ENCODE measurements at places on chromosomes 5 and 9. TPM values are rescaled to one million over a fixed set of nuclear protein-coding genes. Genes with fewer than 3 reads are reported as not detected.
A peak's percentile ranks its signal among the peaks of the same experiment; 100 is the strongest.

- DNase-seq: no peak
Measured at GRCh38 chr5:102231693-102232619, 64.1 kb downstream of the SLCO4C1 start.

- DNase-seq: no peak
Measured at GRCh38 chr5:17829456-17829855, 195.2 kb downstream of the TAF11L14 start.

Gene OGN
- total RNA-seq: not detected

Gene RPS23
- total RNA-seq: 1,872 TPM

DNA sequence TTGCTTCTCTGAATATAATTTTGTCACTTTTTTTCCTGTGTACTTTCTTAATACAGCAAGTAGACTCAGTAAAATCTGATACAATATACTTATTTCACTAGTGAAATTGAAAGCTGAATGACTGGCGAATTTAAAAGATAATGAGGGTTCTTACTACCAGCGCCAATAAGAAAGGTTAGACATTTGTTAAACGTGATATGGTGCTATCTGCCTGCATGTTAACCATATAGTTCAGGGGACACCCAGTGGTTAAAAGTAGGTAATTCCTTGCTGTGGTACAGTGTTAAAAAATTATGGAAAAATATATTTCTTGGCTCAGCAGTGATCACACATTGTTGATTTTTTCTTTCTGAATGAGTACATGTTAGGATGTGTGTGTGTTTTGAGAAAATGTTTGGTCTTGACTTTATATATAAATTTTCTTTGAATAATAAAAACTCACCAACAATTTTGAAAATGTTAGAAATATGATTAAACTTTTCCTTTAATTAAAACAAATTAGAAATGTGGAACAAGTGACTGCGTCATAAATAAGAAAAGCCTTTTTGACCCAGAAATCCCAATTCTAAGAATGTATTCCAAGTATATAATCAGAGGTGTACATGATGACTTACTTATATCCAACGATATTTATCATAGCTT, 25.8 kb downstream of the CAST start:
- peak; percentile 62 for DNase-seq

DNA sequence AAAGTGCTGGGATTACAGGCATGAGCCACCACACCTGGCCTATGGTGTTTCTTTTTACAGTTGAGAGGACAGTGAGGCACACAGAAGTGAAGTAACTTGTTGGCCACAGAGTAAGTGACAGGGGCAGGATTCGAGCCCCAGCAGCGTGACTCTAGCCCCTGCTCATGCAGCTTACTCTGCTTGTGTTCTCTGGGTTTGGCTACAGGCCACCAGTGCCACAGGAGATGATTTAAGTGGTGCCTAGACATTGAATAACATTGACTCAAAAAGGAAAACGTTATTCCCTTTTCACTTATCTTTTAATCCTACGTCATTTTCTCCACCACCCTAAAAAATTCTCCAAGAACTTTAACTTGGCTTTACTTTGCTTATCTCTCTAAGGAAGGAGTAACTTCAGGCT, 61.4 kb downstream of the SNX24 start:
- peak; percentile 18 for DNase-seq

DNA sequence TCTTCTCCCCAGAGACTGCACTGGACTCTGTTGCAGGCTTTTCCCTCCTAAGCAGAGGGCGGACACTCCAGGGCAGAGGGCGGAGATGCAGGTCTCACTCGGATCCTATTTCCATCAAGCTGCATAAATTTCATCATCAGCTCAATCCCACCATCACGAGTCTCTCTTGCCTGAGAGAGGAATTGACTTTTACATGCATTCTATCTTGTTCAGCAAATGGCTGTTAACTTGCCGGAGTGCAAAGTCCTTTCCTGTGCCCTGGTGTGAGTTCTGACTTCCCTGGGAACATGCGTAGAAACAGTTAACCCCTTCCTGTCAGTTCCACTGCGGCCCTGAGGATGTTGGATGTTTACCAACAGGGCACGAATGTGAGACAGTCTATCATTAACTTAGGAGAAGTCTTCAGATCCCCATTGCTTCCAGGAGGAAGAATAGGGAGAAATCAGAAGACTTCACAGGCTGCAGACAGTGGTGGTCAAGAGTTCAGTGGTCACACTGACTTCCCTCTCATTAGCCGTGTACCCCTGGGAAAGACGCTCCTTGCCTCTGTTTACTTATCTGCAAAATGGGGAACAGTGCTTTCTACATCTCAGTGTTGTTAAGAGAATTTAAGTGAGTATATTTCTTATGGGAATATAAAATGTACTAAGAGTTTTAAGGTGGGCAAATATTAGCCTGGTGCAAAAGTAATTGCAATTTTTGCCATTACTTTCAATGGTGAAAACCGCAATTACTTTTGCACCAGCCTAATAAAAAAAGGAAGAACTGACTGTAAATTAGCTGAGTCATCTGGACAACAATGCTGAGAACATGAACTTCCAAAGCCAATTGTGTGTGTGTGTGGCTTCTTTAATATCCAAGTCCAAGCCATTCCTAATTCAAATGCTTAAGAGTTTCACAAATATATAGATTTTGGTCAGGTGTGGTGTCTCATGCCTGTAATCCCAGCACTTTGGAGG, 248.0 kb downstream of the DRD1 start:
- no peak for DNase-seq

GRCh38 chr5:103166706-103167105, 46.6 kb downstream of the PPIP5K2 start:
- DNase-seq: no peak

DNA sequence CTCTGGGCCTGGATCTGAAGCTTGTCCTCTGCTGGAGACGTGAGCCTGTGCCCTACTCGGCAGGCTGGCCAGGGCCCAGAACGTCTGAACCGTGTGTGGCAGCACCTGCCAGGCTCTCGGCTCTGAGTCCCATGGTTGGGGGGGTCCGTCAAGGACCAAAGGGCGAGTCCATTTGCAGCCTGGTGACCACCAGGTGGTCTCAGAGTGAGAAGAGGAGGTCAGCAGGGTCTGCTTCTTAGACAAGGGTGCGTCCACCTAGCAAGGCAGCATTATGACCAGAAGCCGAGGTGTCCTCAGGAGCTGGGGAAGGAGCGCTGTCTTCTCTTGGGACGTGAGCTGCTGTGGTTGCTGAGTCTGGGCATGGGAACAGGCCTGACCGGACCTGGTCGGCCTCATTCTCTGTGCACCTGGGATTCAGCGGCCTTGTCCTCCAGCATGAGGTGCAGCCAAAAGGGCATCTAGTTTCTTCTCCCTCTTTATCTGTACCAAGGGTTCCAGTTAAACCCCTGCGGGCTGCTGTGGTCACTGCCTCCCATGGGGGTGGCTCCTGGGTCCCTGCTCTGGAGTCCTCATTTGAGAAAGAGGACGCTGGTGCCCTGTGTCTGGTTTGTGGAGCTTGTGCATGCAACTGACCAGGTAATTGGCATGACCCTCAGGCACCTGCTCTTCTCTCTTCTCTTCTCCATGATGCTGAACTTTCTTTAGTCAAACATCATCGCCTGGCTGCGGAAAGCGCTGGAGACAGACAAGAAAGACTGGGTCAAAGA, 14.4 kb downstream of the EXOC3 start:
- DNase-seq: no peak

DNA sequence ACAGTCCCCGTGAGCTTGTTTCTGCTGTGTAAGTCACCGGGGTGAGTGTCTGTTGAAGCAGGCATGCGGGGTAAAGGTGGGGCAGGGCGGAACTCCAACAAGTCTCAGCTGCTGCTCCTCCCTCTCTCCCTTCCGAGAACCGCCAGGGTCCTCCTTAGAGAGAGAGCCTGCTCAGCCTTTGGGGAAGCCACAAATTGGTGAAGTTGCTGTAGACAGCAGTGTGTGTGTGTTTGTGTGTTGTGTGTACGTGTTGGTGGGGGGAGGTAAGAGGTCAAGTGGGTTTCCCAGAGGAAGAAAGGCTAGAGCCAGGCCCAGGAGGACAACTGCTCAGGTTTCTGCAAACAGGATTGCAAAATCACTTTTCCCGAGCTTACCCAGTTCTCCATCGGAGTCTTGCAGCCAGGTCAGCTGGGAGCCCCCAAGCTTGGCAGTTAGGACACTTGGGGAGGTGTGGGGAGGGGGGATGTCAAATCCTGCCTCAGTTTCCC, 38.9 kb upstream of the DAB2IP start:
- DNase-seq: no peak

Gene OR13F1
- not detected for total RNA-seq

DNA sequence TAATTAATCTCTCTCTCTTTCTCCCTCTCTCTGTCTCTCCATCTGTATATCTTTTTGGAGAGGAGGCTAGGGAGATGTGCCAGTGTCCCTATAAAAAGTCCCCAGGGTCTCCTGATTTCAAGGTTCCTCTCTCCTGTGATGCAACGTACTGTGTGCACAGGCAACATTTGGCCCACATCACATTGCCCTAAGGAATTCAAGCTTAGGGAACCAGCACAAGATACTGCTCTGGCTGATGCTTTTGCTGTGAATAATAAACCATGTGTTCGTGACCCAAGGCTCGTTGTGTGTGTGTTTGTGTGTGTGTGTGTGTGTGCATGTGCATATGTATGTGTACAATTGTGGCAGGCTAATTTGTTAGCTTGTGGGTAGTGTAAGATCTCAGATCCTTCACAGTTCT, 9.7 kb downstream of the SPATA9 start:
- no peak for DNase-seq

DNA sequence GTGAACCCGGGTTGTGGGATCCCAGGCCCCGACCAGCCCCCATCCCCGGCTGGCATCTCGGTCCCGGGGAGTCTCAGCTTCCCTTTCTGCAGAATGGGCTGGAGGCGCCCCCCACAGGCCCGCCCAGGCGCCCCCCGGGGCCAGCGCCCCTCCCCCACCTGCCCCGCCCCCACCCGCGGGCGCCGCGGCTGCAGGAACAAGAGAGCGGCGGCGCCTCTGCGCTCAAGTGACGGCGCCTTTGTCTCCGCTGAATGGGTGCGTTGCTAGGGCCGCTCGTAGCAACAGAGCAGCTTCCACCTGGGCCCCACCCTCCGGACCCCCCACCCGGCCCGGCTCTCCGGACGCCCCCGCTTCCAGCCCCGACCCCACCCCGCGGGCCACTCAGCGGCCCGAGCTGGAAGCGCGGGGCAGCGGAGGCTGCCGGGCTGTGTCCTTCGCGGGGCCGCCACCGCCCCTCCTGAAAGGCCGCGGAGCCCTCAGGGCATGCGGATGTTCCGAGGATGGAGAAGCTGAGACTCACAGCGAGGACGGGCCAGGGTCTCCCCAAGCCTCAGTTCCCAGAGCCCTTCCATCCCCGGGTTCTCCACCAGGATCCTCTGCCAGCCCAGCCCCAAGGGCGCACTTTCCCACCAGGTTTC, 27.5 kb downstream of the ADGRD2 start:
- DNase-seq: no peak

Gene CACFD1
- 20.2 TPM for total RNA-seq

Gene CDH9
- not detected for total RNA-seq

DNA sequence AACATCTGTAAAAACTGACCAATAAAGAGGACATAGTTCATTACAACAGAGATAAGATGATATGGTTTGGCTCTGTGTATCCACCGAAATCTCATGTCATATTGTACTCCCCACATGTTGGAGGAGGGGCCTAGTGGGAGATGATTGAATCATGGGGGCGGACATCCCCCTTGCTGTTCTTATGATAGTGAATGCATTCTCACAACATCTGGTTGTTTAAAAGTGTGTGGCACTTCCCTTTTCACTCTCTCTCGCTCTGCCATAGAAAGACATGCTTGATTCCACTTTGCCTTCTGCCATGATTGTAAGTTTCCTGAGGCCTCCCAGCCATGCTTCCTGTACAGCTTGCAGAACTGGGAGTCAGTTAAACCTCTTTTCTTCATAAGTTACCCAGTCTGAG, 292.8 kb downstream of the SLF1 start:
- no peak for DNase-seq

- DNase-seq: peak; percentile 88
Measured at GRCh38 chr9:95127249-95128176, 190.0 kb downstream of the FANCC start.

Gene GABRP
- not detected for total RNA-seq

Gene LCN10
- total RNA-seq: not detected

- DNase-seq: peak; percentile 46
Measured at GRCh38 chr5:160979385-160979784, 127.4 kb upstream of the ATP10B start.

Gene FBXO4
- 15.9 TPM for total RNA-seq

- no peak for DNase-seq
Measured at GRCh38 chr9:33168941-33169544, 1.9 kb upstream of the B4GALT1 start.

- DNase-seq: peak; percentile 27
Measured at GRCh38 chr9:35112257-35113020, 3.2 kb downstream of the ATOSB start.

DNA sequence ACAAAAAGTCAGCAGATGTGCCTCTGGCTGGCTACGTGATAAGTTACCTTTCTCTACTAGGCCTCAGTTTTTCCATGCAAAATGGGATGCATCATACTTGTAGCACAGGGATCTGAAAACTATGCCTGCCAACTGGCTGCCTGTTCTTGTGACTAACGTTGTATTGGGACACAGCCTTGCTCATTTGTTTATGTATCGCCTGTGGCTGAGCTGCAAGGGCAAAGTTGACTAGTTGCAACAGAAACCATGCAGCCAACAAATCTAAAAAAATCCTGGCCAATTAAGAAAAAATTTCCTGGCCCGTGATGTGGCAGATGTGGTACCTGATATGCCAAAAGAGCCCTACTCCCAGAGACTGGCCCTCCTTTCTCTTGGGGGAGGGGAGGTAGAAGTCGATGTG, 131.3 kb downstream of the SEC61B start:
- DNase-seq: no peak

Gene HSPA5
- total RNA-seq: 142 TPM

Gene NIPAL4
- total RNA-seq: not detected

GRCh38 chr9:137286975-137287383, 9.5 kb downstream of the TOR4A start:
- peak; percentile 58 for DNase-seq

GRCh38 chr5:120640778-120641177, 176.7 kb downstream of the PRR16 start:
- no peak for DNase-seq

- DNase-seq: no peak
Measured at GRCh38 chr9:1972672-1973071, 42.5 kb upstream of the SMARCA2 start.

Gene LCN1
- total RNA-seq: not detected

- no peak for DNase-seq
Measured at GRCh38 chr9:16447946-16448345, 422.5 kb downstream of the BNC2 start.

Gene SPATA31E1
- not detected for total RNA-seq

Gene ACTBL2
- not detected for total RNA-seq

GRCh38 chr9:22206833-22207232, 197.7 kb upstream of the CDKN2B start:
- DNase-seq: no peak

Gene SAXO1
- not detected for total RNA-seq

Gene COQ4
- 27.2 TPM for total RNA-seq

DNA sequence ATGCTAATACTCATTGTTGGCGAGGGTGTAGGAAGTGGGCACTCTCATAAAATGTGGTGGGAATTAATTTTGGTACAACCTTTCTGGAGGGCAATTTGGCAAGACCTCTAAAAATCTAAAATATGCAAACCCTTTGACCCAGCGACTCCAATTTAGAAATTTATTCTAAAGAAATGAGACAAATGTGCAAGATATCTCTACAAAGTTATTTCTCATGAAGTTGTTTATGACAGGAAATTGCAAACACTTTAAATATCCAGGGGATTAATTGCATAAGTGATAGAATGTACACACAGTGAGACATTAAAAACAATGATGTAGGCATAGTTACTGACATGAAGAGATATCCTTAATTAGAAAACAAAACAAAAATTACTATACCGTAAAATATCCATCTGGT, 246.3 kb upstream of the MAP3K1 start:
- DNase-seq: no peak

GRCh38 chr5:139660105-139660922, 12.2 kb downstream of the CXXC5 start:
- DNase-seq: peak; percentile 97
